Kasumi-1 (cell line): ENCODE measurements at places on chromosomes 4 and X.
A peak's percentile ranks its signal among the peaks of the same experiment; 100 is the strongest.

- DNase-seq: no peak
Measured at GRCh38 chr4:55238407-55238806, 107.6 kb upstream of the SRD5A3 start.

DNA sequence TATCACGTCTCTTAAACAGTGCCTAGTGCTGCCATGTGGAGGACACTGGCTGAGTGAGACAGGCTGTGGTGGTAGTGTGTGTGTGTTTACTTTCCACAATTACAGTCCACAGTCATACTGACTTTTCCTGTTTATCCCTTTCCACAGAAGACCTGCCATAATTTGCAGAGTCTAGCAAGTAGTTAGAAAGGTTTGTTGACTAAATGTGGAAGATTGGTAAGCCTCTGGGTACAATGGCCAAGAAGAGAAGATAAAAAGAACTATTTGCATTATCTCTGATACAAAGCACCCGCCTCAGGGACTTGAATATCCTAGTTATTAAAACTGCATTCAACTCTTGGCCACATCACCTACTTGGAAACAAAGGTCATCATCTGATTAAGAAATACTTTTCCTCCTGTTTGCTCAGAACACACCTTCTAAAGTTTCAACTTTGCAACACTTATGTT, 89.1 kb downstream of the FAM13A start:
- DNase-seq: no peak

GRCh38 chr4:116118221-116118620, 967.2 kb downstream of the TRAM1L1 start:
- no peak for DNase-seq

- DNase-seq: peak; percentile 12
Measured at GRCh38 chr4:141524116-141524515, 112.3 kb upstream of the IL15 start.

- DNase-seq: no peak
Measured at GRCh38 chr4:81196126-81196650, 18.8 kb downstream of the PRKG2 start.

GRCh38 chrX:129686422-129686948, 31.7 kb upstream of the APLN start:
- no peak for DNase-seq

DNA sequence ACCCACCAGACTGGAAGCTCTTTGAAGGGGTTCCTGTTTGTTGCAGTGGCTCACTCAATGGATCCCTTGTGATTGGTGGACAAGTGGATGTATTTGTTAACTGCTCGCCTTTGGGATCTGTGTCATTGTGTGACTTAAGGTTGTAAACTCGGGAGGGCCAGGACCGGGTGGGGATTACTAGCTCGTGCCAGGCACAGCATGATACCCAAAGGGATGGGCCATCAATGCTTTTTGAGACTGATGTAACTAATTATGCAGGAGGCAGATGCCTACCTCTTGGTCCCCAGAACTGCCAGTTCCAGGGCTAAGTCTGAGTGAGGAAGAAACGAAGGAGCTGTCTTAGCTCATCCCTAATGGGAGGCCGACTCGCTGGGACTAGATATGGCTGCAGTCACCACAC, 27.7 kb downstream of the UTP14A start:
- DNase-seq: no peak

DNA sequence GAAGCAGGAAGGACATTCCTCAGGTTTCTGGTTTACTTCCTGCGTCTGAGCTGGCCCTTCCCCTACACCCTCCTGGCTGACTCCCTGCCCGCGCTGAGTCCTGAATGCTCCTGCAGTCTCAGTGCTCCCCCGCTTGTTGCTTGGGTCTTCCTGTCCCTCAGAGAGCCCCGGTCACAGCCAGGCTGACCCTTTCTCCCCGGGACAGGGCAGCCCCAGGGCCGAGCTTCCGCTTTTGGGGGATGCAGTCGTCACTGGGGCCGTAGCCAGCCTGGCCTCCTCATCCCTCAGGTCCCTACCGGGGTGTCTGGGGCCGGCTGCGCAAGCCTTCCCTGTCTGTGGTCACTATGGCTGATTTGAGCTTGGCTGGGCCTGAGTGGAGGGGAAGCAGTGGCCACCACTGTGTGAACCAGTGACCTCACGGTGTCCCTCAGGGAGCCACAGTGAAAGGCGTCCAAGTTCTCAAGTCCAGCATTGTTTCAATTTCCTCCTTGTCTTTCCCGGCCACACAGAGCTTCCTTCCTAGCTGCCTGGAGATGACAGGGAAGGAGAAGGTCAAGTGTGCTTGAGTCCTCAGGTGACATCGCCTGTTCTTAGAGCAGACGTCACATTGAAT, 34.1 kb upstream of the ASMTL start:
- no peak for DNase-seq

DNA sequence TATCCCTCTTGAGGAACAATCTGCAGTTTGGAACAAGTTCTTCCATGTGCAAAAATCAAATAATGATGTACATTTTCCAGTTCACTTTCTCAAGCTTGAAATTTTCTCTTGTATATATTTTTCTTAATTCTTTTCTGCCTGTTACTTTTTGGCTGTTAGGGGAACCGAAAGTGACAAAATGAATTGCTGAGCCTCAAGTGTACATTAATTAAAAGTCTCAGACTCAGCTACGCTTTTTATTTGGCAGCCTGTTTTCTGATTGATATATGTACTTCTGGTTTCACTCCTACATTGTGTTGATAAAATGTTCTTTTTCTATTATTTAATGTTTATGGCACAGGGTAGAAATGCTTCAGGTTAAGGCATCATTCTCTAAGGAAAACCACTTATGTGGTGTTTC, 999.5 kb downstream of the PDHA2 start:
- DNase-seq: no peak

GRCh38 chr4:123986268-123986798, 589.7 kb downstream of the SPRY1 start:
- DNase-seq: no peak

GRCh38 chr4:99457676-99458075, 22.5 kb upstream of the ADH7 start:
- DNase-seq: no peak

GRCh38 chr4:113162089-113162488, 112.6 kb downstream of the ANK2 start:
- no peak for DNase-seq

DNA sequence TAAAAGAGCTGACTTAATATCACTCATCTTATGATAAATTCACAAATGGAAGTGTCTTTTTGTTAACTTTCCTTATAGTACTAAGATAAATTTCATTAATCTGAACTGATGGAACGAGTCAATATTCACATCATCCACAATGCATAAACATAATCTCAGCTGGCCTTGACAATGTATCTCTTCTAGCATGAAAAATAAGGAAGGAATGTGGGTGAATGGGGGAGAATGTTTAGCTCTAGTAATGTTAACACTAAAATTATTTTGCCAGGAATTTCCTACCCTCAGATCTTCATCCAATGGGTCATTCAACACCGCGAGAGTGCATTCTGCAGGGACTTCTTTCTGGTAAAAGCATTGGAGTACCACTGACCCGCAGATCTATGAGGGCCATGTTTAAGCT, 15.8 kb downstream of the TRPC3 start:
- no peak for DNase-seq

GRCh38 chr4:43374216-43374751, 481.8 kb downstream of the GRXCR1 start:
- no peak for DNase-seq

DNA sequence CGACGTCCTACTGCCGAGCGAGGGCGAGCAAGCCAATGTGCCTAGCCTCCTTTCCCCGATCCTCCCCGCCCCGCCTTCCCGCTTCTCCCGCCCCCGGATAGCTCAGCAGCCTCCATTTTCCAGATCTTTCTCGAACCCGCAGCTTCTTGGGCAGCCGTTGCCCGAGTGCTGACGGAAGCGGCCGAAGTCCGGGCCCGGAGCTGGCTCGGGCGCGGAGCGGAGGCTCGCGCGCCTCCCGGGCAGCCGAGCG, 172 bp upstream of the HSPA4L start:
- peak; percentile 82 for DNase-seq

- peak; percentile 85 for DNase-seq
Measured at GRCh38 chr4:53015681-53016080, 153.6 kb downstream of the RASL11B start.

DNA sequence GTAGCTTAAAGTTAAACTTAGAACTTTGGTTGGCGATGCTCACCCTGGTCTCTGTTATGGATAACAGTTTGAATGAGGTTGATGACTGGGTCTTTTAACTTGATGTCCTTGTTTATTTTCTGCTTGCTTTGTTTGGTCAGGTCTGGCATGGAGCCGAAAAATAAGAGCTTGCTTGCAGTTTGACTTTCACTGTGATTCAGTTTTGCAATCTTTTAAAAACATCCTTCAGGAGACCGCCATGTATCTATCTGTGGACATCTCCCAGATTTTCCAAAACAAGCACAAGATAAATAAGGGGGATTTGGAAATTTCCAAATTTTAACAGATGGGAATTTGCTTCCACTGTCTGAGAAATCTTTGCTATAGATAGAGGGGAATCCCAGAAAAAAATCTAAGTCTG, 246.7 kb downstream of the PALLD start:
- no peak for DNase-seq

DNA sequence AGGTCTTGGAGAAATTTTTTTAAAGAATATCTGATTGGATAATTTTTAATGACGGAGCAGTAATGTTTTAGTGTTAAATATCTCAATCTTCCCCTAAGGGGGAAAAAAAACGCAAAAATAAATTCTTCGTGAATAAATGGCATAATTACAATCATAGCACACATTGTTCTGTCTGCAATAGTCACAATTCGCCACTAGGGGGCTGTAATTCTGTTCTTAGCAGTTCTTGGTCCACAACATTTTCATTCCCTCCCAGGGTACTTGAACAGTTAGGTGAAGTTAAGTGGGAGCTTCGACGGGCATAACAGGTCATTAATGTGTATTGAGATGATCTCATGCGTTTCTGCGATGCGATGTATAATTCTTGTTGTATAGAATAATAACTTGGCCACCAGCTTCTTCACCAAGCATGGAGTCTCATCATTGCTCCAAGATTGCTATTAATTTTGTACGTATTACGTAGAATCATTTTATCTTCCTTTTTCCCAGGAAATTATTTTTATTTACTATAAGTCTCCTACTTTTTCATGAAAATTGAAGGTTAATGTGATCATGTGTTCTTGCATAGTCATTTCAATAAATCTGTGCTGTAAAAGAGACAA, 27.2 kb downstream of the HTR2C start:
- DNase-seq: peak; percentile 28

DNA sequence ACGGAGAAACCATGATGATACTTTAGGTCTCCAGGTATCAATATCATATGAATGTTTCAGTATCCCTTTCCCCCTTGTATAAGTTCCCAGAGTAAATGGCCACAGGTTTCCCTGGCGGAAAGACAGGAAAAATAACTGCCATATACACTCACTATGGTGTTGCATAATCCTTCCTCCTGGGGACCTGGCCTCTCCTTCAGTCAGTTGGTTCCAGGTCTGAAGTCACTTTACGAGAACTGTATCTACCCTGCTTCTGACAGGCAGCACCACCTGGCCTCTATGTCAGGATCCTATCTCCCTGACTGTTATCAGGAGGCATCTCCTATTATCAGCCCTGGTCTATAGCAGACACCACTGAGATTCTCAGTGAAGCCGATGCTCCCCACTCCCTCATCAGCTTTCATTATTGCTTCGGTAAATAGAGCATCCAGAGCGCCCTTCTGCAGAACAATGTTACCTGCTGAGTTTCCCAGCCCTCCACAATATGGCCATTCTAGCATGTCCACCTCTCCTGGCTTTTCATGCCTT, 22.6 kb downstream of the HAUS3 start:
- no peak for DNase-seq

DNA sequence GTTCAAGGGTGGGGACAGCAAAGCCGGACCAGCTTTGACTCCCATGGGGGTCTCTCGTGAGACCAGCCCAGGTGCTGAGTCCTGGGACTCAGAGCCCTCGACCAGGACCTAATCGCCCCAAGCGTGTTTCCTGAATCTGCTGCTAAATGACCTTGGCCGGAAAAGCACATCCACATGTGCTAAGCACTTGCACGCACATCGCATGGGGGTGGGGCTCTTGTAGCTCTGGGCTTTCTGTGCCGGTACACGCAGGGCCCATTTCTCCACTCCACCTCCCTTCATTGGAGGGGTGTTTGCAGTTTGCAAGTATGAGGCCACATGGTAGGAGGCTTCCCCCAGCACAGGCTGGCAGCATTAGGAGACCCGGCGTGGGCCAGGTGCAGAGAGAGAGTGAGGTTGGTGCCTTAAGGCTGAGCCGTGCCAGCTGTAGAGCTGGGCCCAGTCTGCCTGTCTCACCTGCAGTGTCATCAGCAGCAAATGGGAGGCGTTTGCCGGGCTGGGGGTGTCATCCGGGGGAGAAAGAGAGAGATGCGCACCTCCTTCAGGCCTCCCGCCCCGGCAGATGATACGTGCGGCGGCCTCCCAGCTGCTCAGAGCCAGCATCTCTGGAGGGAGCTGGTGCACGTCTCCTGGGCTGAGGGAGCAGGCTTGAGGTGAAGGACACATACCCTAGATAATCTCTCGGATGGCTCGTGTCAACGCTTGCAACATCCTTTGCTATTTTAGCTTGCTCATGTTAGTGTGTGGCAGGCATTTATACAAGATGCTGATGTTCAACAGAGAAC, 45.2 kb upstream of the CLCN4 start:
- no peak for DNase-seq

- peak; percentile 52 for DNase-seq
Measured at GRCh38 chrX:101415180-101416145, 7.4 kb downstream of the HNRNPH2 start.

DNA sequence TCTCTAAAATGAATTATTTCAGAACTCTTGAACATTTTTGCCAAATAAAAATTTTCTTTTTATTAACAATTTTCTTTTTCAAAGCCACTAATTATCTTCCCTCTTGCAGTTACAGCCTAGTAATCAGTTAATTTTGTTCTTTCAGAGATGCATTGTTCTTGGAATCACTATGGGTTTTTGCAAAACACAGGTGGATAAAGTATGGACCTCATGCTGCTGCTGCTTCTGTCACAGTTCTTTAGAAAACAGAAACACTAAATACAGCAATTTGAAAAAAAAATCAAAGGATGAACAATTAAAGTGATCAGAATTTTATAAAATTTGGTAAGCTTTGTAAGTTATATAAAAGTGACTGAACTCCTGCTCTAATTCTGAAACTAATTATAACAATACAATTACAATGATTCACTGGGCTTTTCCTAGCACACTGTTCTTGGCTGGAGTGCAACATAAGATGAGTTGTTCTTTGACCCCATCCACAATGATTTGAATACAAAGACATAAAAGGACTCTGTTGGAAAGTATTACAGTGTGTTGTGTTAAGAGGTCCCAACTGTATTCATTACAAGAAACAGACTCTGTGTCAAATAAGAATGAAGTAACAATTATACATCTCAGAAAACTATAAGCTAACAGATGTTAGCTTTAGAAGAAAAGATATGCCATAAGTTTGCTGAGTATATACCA, 59.4 kb upstream of the GK2 start:
- DNase-seq: no peak

DNA sequence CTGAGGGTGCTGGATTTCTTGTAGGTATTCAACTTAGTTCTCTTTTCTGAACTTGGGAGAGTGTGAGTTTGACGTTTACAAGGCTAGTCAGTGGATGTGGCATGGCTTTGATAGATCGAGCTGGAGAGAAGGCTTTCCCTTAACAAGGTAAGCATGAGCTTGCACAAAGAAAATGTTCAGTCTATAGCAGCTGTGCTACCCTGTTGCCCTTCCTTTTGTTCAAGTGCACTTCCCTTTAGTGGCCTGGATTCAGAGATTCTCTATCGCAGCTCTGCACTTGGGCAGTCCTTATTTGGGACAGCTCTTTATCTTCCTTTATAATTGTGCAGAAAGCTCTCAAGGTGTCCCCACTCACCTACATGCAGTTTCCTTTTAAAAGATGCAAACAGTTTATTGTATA, 198.0 kb downstream of the ARHGAP24 start:
- DNase-seq: peak; percentile 10

GRCh38 chr4:162011089-162011488, 152.7 kb downstream of the FSTL5 start:
- no peak for DNase-seq

GRCh38 chr4:58064653-58065052, 954.5 kb upstream of the IGFBP7 start:
- DNase-seq: no peak
